Tongue (tissue), 3 donors: ENCODE measurements at places on chromosomes 2 and 18. TPM values are rescaled to one million over a fixed set of nuclear protein-coding genes. Genes with fewer than 3 reads are reported as not detected.

Gene NT5DC4
- 0.21 TPM for total RNA-seq

Gene SNORC
- total RNA-seq = 0.41 TPM

Gene LRATD1
- 12.9 TPM for total RNA-seq

Gene RAB27B
- 3.7 TPM for total RNA-seq

Gene NFU1
- 45.1 TPM for total RNA-seq

- peak; percentile 87 for DNase-seq
Observed at GRCh38 chr2:60306267-60306861, 247.1 kb downstream of the BCL11A start.

DNA sequence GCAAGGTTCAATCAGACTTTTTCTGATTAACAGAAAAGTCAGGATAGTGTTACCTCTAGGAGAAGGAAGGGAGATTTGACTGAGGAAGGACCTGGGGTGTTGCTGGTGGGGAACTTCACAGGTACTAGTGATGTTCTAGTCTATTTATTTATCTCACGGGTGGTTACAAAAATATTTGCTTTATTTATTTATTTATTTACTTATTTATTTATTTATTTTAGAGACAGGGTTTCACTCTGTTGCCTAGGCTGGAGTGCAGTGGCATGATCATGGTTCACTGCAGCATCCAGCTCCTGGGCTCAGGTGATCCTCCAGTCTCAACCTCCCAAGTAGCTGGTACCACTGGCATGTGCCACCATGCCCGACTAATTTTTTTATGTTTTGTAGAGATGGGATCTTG is 105.4 kb downstream of the MCFD2 start:
- no peak for DNase-seq

DNA sequence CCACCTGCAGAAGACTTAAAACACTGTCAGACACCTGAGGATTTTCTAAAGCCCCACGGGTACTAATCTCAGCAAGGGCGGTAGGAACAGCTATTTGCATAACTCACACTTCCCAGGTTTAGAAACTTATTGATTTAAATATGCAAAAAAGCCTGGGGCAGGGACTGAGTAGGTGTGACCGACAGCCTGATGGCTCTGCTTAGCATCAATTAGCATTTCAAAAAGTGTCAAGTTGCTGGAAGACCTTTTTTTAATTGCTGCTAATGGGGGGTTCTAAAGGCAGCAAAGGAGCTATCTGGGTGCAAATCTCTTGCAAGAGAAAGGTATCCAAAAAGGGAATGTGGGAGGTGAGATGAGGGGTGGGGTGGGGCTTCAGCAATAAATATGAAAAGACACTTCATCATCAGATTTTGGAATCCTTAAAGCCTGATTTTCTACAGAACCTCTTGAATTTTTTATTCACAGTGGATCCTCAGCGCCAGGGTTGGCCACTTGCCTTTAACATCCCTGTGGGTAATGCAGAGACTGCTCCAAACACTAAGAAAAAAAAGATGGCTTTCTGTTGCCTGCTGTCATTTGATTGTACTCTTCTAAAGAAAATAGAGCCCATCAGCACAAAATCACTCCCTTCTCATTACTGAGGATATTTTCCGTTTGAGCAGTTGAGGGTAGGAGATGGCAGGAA is 121.1 kb upstream of the RMP24 start:
- DNase-seq = no peak

- peak; percentile 78 for DNase-seq
Observed at GRCh38 chr18:76518860-76519538, 24.0 kb upstream of the ZNF516 start.

- DNase-seq = no peak
Observed at GRCh38 chr18:58042826-58043490, 1.1 kb upstream of the NEDD4L start.

DNA sequence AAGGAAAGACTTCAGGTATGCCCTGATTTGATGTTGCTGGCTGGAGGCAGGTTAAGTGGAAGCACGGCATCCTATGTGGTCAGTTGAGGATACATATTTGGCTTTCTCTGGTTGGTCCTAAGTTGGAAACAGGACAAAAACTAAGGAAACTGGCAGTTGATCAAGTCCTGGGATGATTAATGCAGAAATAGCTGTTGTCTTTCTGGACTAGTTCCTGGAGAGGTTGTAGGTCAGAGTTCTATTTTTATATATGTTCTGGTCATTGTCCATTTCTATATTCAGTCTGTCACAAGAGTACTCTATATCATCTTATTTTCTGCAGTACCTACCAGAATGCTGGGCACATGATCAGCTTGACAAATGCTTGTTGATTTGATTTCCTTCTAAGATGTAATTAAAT is 4.0 kb upstream of the SLC35F5 start:
- no peak for DNase-seq
